ENCODE measurements at places on chromosomes 1 and 21. TPM values are rescaled to one million over a fixed set of nuclear protein-coding genes. Genes with fewer than 3 reads are reported as not detected.

- DNase-seq, result no peak
- H3K36me3 ChIP-seq, result no peaks in the 10 kb centered on the region
- H3K27me3 ChIP-seq, result no peaks in the 10 kb centered on the region
- no peaks in the 10 kb centered on the region for H3K4me1 ChIP-seq
- H3K4me3 ChIP-seq, result no peak overlapping the region
Measured at GRCh38 chr1:201310251-201310985, 27.1 kb downstream of the PKP1 start.

GRCh38 chr1:246128494-246129069, 378.5 kb downstream of the SMYD3 start:
- H3K4me3 ChIP-seq, result no peak overlapping the region
- H3K27me3 ChIP-seq, result no peaks in the 10 kb centered on the region
- no peak for DNase-seq
- H3K4me1 ChIP-seq, result no peaks in the 10 kb centered on the region
- no peak overlapping the region for H3K27ac ChIP-seq
- no peaks in the 10 kb centered on the region for H3K36me3 ChIP-seq

GRCh38 chr1:248152056-248152827, 7.3 kb downstream of the OR2M5 start:
- H3K27ac ChIP-seq, result no peak overlapping the region
- H3K36me3 ChIP-seq, result no peaks in the 10 kb centered on the region
- no peak overlapping the region for H3K4me3 ChIP-seq
- H3K27me3 ChIP-seq, result no peaks in the 10 kb centered on the region
- no peaks in the 10 kb centered on the region for H3K4me1 ChIP-seq
- no peak for DNase-seq

GRCh38 chr1:204152310-204153044, 633 bp upstream of the ETNK2 start:
- H3K27ac ChIP-seq, result peak overlapping the region; percentile 94
- H3K27me3 ChIP-seq, result no peaks in the 10 kb centered on the region
- no peak for DNase-seq
- H3K4me3 ChIP-seq, result peak overlapping the region; percentile 90
- no peaks in the 10 kb centered on the region for H3K4me1 ChIP-seq
- no peaks in the 10 kb centered on the region for H3K36me3 ChIP-seq

DNA sequence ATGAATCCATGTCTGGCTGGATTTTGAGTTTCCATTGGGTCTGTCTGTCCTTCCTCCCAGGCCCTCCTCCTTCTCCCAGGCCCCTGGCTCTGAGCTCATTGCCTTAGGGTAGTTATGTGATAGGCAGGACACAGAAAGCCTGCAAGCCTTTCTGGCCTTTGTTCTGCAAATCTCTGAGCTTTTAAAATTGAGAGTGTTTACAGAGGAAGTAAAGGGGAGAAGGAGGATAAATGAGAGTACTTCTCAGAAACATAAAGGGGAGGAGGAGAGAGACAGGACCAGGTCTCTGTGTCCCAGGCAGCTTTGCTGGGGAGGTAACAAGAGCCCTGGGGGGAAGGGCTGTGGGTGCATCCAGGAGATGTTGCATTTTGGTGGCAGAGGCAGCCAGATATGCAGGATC, 126.7 kb downstream of the FOXD2 start:
- no peak overlapping the region for H3K27ac ChIP-seq
- peaks cover 37% of the 10 kb centered on the region for H3K4me1 ChIP-seq
- no peak for DNase-seq
- H3K4me3 ChIP-seq, result no peak overlapping the region

- no peaks in the 10 kb centered on the region for H3K27me3 ChIP-seq
- no peak overlapping the region for H3K4me3 ChIP-seq
- DNase-seq, result no peak
- no peaks in the 10 kb centered on the region for H3K36me3 ChIP-seq
- no peaks in the 10 kb centered on the region for H3K4me1 ChIP-seq
- H3K27ac ChIP-seq, result no peak overlapping the region
Measured at GRCh38 chr1:214143006-214143992, 137.7 kb upstream of the SMYD2 start.

DNA sequence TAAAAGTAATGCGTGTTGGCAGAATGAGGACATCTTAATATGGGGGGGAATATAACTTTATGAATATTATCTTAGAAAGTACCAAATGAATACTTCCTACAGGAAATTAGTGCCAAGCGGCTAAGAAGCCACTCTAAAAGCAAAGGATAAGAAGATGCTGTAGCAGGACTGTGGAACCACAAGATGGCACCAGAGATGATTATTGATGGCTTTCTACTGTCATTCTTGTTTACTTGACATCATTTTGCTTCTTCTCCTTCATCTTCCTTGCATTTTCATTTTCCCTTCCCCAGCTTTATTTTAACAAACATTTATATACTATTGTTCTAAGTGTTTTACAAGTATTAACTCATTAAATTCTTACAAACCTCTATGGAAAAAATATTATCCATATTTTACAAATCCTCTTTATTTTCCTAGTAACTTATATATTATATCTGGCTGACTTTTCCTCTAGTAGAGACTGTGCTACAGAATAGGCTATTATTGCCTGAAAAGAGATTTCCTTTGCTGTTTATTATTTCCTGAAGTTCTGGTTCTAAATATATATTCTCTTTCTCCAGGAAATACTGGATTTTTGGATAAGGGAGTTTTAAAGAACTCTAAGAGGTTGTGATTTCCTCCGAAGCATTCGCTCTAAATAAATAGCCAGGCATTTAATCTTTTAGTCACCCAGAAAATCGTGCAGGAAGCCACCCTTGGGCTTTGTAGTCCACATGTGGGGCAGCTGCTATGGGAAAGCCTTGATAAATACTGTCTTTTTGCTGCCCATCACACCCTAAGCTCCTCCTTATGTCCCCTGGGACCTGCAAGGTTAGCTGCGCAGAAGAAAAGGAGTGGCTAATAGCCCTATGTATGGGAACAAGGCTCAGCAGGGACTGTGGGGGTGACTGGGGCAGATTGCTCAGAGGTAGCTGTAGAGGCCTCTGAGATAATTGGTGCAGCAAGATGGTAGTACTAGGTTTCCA, 69.8 kb downstream of the TPR start:
- H3K27ac ChIP-seq, result no peak overlapping the region
- H3K36me3 ChIP-seq, result no peaks in the 10 kb centered on the region
- no peaks in the 10 kb centered on the region for H3K4me1 ChIP-seq

CSDE1 gene
- total RNA-seq, result 290 TPM

OPTC gene
- total RNA-seq, result not detected

VWA1 gene
- 79.0 TPM for total RNA-seq

OR2M3 gene
- total RNA-seq, result not detected

FGGY gene
- total RNA-seq, result 7.0 TPM

Data from ascending aorta (tissue), 2 donors.